ENCODE measurements at places on chromosomes 4 and X.
A peak's percentile ranks its signal among the peaks of the same experiment; 100 is the strongest.

- DNase-seq, result no peak
Measured at GRCh38 chr4:30402276-30402675, 317.9 kb upstream of the PCDH7 start.

DNA sequence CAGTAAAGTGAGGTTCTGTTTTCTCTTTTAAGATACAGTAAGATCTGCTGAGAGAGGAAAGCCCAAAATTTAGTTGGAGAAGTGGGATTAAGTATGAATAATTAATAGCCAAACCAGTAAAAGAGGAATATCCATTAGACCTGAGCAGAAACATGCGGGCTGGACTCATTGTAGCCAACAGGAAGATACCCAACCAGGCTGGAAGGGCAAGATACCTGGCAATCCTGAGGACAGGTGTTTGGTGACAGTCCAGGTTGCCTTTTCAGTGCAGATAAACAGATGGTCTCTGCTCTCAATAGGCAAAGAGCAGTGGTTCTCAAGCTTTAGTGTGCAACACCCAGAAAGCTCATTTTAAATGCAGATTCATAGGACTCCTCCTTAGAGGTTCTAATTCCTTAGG, 980.8 kb upstream of the GRID2 start:
- no peak for DNase-seq

DNA sequence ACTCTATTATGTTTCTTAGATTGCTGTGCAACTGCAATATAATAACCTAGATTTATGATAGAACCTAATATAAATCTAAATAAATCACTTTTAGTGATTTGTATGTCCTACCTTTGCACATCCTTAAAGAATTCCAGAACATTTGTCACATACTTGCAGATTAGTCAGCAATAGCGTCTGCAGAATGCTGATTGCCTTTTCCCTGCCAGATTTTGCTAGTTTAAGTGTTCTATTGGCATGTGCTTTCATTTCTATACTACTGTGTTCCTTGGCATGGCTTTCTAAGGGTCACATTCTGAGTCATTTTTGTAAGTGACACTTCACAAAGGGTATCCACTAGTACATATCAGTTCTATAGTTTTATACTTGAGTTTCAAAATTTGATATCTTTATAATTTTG, 303.1 kb upstream of the GIMD1 start:
- DNase-seq, result no peak

GRCh38 chr4:37864786-37865185, 26.1 kb upstream of the TBC1D1 start:
- no peak for DNase-seq

- DNase-seq, result peak; percentile 49
Measured at GRCh38 chr4:64784125-64784524, 374.9 kb upstream of the TECRL start.

DNA sequence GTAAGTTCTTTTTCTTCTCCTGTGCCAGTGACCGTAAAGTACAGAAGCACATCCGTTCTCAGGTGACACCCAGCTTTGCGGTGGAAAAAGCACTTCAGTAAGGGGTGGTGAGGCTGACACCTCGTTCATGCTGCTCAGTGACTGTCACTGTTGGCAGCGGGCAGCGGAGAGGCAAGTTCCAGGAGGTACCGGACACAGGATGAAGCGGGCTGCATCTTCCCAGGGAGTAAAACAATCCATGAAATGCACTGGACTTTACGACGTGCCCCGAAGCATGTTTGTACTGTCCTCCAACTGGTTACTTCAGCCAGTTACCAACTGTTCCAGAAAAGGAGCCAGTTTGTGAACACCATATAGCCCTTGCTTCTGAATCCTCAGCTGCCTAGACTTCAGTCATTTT, 110.7 kb downstream of the ZNF827 start:
- DNase-seq, result no peak

All from lung microvascular endothelial cell (primary cell).